ENCODE measurements at places on chromosomes 4 and X.
A peak's percentile ranks its signal among the peaks of the same experiment; 100 is the strongest.

GRCh38 chr4:177484613-177485021 lies 42.4 kb upstream of the AGA start:
- no peak for DNase-seq

GRCh38 chrX:141903400-141904155 lies at the start of gene MAGEC1:
Gene MAGEC1, plus strand, starts transcription at chrX:141903894. Its CDS starts 1,179 bp downstream, at chrX:141905073.
- DNase-seq: no peak

- no peak for DNase-seq
These were observed 87.6 kb downstream of the GBA3 start for GRCh38 chr4:22780317-22780716.

DNA sequence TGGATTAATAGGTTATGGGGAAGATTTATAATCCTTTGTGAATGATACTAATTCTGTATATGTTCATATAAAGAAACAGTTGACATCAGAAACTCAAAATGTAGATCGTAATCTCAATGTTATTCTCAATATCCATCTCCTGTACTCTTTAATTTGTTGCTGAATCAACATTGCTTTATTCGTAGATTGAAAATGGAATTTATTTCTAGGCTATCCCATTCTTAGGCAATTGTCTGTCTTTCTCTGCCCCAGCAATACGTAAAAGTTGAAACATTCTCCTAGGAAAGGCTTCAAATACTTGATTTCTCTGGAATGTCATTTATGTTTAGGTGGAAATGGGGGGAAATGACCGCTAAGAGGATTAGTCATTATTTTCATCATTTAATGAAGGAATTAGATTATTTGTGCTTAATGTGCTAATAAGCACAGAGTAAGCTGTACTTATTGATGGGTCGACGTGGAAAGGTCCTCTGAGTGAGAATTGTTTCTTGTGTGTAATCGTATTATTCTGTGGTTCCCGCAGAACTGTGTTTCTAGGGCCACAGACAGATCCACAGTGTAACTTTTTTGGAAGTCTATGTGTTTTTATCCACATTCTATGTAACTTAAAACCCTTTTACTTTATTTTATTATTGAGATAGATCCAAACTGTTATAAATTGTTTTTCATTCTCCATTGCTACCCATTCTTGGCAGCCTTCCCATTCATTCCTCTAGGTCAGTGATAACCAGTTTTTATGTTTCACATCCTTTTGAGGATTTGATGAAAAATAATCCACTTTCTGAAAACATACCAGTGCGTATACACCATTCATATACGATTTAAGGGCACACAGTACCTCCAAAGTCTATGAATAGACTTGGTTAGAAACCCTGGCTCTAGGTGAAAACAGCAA lies 262.9 kb downstream of the ARHGAP10 start:
- no peak for DNase-seq

DNA sequence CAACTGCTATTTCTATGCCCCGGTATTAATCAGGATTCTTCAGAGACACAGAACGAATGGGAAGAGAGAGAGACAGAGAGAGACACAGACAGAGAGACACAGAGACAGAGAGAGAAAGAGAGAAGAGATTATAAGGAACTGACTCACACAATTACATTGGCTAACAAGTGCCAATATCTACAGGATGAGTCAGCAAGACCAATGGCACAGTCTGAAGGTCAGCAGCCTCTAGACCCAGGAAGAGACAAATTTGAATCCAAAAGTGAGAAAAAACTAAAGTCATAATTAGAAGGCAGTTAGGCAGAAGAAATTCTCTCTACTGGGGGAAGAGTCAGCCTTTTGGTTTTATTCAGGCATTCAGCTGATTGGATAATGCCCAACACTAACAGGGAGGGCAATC lies 187.3 kb downstream of the MAB21L2 start:
- no peak for DNase-seq

GRCh38 chr4:4488405-4489404 lies 53.1 kb downstream of the STX18 start:
- DNase-seq: peak; percentile 52

DNA sequence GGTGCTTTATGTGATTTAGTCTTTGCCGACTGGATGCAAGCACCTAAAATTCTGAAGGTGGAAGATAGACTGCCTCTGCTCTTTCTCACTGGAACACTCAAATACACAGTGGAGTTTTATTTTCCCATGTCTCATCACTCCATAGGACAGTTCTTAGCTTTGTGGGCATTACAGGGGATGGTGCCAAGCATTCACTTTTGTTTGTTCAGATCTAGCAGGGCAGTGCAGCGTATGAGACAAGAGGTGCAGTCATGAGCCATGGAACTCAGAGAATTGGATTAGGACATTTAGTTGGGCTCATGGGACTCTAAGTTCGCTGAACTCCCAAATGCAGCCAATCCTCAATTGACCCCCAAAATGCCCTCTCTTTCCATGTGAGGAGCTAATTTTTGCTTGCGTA lies 1136.9 kb upstream of the PRKX start:
- no peak for DNase-seq

DNA sequence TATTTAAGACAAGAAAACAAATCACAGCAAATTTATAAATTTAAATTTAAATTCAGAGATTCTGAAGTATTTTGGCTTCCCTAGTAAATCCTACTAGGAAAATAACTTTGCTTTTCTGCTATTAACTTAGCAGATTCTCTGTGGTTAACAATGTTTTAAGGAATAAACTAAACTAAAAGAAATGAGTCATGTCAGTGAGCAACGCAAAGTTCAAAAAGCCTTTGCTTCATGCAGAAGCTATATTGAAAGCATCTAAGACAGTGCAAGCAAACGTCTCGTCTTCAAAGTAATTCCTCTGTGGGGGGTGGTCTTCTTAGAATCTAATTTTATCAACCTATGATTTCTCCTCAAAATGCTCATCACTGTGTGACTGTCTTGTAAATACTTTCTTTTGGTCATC lies 30.1 kb downstream of the GABRB1 start:
- no peak for DNase-seq

DNA sequence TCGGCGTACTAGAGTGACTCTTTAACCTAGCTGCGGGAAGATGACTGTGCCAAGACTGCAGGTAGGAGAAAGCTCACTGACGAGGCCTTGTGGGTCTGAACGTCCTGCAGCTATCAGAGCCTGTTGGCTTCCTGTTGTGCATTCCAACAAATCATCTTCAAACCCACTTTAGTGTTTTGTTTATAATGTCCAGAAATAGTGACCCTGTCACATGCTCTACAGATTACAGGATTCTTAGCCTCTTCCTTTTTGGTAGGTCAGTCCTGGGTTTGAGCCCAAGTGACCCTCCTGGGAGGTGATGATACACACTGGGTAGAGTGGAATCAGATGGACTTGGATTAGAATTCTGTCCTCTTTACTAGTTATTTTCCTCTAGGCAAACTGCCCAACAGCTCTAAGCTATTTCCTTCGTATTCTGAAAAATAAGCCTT lies 33.2 kb downstream of the HTT start:
- DNase-seq: no peak

- no peak for DNase-seq
These were observed 7.1 kb upstream of the FAM149A start for GRCh38 chr4:186097386-186097785.

DNA sequence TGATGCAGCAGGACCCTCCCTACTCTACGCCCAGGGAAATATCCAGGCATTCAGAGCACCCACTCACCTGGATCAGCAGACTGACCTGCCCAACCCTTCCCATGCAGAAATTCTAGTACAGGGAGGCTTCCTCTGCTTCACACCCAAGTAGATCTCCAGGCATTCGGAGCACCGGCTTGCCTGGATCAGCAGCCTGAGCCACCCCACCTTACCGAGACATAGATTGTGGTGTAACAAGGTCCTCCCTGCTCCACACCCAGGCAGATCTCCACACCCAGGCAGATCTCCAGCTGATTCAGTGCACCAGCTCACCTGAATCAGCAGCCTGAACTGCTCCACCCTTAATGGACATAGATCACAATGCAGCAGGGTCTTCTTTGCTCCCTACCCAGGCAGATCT lies 215.1 kb upstream of the CPEB2 start:
- DNase-seq: no peak

- DNase-seq: no peak
These were observed 8.0 kb downstream of the GPM6B start for GRCh38 chrX:13808865-13809264.

DNA sequence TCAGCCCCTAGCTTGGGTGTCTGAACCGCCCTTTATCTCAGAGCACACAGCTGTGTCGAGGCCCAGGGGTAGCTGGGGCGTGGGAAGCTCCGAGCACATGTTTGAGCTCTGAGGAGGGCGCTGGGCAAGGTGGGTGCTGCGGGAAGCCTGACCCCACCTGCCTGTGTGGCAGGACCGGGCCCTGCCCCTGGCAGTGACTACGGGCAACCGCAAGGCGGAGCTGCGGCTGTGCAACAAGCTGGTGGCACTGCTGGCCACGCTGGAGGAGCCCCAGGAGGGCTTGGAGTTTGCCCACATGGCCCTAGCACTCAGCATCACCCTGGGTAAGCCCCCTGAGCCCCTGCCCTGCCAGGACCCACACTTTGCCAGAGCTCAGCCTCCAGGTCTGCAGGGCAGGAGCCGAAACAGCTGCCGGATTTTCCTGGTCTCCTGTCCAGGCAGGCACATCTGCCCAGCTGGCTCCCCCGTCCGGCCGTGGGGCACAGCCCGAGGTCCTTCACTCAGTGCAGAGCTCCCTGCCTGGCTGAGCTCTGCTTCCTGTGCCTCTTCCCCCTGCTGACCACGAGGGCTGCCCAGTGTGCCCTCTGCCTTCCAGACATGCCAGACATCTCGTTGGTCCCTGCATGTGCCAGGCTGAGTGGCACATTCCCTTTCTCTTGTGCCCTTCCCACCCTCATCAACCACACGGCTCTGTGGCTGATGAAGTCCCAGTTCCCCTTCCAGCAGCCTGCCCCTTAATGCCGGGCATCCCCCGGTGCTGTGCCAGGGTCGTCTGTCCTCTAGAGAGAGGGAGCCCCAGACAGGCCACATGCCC lies 33.2 kb upstream of the HTRA3 start:
- no peak for DNase-seq

DNA sequence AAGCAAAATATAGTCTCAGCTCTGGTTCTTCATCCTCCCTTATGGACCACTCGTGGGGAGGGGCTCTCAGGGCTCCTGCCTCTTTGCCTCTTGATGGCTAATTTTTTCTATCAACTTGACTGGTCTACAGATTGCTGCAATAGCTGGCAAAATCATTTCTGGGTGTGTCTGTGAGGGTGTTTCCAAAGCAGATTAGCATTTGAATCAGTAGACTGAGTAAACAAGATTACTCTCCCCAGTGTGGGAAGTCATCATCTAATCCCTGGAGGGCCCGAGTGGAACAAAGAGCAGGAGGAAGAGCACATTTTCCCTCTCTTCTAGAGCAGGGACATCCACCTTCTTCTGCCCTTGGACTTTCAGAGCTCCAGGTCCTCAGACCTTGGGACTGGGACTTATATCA lies 153.5 kb downstream of the STK32B start:
- DNase-seq: no peak

DNA sequence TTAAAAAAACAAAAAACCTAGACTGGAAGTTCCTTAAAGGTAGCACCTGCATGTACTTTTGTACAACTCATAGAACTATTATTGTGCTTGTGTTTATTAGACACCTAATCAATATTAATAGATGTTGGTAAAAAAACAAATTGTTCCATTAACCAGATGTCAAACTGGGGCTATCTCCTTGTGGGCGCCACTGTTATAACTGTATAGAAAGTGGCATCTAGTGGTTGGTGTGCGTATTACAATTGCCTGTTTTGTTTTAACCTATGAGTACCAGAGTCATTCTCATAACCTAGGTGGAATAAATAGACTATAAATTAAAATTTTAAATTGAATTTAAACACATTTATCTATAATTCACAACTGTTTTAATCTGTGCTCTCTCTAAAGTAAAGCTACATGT lies 97.4 kb downstream of the COL4A5 start:
- DNase-seq: no peak

All from stimulated activated CD4-positive, alpha-beta T cell treated with anti-CD3 and anti-CD28 coated beads, TNF-alpha, amount 100 ng/mL, for 4 hours (primary cell).